ENCODE measurements at places on chromosomes 3 and 15.

DNA sequence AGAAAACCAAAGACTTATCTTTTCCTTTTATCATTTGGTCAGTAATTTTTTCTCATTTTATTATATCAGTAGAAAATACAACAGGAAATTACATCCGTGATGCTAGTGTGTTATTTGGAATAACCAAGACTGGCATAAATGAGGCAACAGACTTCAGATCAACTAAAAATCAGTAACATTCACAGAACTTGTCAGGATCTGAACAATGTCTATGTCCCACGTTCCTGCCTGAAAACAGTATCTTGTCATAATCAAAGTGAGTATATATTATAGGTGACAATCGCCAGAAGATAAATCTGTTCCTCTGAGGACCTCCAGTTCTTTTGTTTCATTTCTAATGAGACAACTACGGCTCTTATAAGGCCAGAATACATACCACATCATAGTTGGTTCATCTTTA, 41.8 kb downstream of the MYH15 start:
- DNase-seq: no peak

DNA sequence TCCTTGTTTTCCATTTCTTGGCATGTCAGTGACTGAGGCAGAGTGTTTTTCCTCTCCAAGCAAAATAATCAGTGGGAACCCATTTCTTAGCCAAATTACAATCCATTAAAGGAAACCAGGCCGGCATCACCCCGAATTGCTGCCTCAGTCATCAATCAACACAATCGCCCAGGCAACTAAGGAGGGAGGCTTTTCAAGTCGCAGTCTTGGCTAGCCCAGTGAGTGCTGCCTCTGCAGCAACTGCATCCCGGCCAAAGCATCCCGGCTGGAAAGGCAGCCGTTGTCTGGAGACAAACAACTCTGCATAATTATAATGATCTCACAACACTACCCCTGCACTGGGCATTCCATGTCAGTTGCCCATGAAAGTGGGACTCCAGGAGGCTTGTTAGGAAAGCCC, 213.5 kb upstream of the PRICKLE2 start:
- DNase-seq: no peak

GRCh38 chr3:152516216-152516615, 247.5 kb downstream of the MBNL1 start:
- DNase-seq: no peak

DNA sequence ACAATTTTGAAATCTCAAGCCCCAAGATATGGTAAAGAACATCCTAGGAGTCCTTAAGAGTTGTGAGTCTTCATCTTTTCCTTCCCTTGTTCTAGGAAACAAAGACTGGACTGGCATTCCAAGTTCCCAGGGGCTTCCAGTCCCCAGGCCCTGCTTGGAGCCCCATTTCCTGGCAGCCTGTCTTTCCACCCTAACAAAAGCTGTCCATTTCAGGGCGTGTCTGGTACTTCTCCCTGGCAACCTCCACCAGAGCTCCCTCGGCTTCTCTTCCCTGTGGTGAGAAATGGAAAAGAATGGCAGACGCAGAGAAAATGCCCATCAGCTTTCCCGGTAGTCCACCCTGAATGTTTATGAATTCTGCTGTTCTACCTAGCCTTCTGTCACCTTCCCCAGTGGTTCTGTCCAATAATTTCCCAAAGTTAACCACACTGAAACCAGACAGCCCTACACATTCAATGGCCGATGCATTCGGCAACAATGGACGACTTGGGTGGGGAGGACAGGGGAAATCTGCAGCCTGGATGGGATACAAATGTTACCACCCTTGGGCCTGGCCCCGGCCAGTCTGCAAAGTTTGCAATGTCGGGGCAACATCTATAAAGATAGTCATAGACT, 6.8 kb downstream of the RAB6B start:
- no peak for DNase-seq

GRCh38 chr15:53976844-53977392, 1.3 kb upstream of the UNC13C start:
- DNase-seq: no peak

- no peak for DNase-seq
Observed at GRCh38 chr3:126537730-126538281, 13.9 kb downstream of the CHST13 start.

GRCh38 chr15:40716165-40716564, 21.2 kb downstream of the RAD51 start:
- no peak for DNase-seq

DNA sequence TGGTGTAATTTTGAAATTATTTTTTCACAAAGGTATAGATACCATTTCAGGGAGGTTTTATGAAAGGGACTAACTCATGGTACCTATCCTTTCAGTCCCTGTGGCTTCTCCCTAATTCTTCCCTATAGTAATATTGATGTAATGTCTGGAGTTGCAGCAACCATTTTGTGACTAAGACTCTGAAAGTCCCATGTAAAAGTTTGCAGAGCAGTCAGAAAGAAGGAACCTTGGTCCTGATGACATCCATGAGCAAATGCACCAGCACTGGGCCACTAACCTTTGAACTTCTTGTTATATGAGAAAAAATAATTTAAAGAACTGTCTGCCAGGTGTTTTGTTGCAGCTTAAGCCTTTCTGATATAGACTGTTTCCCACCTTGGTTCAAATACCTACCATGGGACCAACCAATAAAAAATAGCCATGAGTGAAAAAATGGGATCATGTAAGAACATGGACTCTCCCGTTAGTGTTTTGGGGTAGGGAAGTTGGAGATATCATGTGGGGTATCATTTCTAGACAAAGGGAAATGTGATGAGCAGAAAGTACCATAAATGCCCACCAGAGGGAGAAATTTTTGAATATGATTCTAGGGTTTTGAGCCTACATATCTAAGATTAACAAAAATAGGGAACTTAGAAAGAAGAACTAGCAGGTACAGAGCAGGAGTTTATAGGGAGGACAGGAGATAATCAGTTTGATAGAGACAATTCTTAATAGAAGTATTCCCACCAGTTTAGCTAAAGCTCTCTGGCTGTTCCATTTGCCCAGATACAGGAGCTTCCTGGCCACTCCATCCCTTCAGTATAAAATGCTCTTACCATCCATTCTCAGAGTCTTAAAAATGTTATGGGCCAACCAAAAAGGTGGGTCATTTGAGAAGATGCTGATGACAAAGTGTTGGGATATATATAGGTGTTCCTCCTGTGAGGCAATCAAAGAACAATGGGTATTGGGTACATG, 3.4 kb upstream of the CPOX start:
- no peak for DNase-seq

- DNase-seq: no peak
Observed at GRCh38 chr3:168889666-168890065, 773.8 kb downstream of the MECOM start.

GRCh38 chr3:101932326-101933068, 83.2 kb downstream of the NFKBIZ start:
- no peak for DNase-seq

GRCh38 chr15:33116198-33116597, 78.3 kb downstream of the FMN1 start:
- DNase-seq: no peak

DNA sequence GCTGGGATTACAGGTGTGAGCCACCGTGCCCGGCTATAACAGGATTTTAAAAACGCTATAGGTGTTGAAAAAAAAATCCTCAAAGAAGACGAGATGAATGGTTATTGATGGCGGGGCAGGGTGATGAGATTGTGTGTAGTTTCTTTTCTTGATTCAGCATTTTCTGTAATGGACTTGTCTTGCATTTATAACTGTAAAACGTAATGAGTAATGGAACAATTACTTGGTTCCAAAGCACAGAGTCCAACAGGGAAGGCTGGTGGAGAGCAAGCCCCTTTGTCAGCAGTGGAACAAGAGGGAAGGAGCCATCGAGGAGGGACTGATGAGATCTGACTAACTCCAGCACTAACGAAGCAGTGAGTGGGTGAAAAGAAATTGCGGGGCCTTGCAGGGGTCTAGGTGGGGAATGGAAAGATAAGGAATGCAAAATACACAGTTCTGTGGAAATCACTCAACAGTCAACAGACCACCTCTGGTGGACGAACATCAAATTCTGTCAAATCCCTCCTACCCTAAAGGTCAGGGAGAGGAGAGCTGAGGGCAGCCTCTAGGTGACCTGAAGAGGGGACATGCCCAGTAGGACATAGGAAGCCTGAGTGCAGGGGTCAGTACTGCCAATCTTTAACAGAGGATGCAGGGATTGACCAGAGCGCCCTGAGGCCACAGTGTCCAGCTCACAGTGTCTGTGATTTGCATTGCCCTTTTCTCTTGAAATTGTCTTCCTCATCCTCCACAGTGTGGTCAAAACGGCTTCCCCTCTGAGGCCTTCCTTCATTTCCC, 23.1 kb upstream of the CDCP1 start:
- no peak for DNase-seq

DNA sequence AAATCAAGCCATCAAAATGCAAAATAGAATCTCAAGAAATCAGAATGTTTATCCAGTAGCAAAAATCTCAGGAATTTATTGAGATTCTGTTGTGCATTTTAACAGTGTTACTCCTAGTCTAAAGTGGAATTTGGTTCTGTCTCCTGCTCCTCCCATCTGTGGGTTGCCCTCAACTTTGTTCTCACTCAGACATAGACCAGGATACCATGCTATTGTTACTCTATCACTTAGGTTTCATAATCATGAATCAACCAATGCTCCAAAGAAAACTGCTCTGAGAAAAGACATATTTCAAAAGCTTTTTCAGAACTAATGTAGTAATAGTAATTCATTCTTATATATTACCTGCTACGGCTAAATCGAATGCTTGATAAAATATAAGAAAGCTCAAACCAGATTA, 274.7 kb downstream of the RBMS3 start:
- no peak for DNase-seq

DNA sequence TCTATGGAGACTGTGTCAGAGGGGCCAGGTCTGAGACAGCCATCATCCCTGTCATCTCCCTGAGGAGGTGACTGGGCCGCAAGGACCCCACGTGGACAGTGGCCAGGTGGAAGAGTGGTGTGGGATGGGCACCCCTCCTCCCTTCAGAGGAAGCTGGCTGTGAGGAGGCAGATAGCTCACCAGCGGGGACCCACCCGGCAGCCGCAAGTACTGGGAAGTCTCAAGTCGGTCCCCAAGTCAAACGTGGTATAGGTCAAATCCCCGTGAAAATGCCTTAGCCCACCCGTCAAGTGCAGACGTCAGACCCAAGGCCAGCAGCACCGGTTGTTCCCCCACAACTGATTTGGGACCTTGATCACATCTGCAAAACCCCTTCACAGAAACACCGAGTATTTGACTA, 12.3 kb upstream of the KLF13 start:
- no peak for DNase-seq

DNA sequence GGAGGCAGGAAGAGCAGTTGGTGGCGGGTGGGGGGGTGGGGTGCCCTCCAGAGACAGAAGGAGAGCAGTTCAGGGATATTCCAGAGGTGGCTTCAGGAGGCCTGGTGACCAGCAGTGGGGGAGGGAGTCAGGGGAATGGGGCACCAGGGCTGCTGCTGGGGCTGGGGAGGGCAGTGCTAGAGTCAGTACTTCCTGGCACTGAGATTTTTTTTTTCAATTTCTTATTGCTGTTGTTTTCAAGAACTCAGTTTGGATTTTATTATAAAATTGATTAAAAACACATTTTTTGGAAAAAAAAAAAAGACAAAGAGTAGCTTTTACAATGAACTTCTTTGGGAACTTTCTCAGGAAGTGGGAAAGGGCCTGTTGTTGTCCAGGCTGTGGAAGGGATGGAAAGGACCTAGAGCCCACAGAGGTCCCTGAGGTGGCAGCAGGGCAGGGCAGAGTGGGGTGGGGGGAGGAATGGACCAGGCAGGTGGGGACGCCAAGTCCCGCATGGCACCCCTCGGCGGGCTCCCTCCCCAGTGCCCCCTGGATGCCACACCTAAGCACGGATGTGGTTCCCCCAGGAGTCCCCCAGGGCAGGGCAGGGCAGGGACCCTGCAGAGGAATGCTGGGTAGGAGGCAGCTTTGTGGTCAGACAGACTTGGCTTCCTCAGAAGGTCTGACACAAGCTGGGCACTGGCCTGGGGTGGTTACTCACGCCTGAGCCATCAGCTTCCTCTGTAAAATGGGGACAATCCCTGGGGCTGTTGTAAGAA, 8.5 kb upstream of the ANPEP start:
- DNase-seq: no peak

GRCh38 chr3:53616971-53617892, 122.8 kb downstream of the CACNA1D start:
- DNase-seq: no peak

- no peak for DNase-seq
Observed at GRCh38 chr3:170079536-170080165, 41.9 kb downstream of the GPR160 start.

Measured in activated CD4-positive, alpha-beta T cell treated with anti-CD3 and anti-CD28 coated beads, Interleukin-2, amount 50 U/mL, for 1 hour (primary cell).